Stimulated activated CD8-positive, alpha-beta memory T cell treated with anti-CD3 and anti-CD28 coated beads, Interleukin-7, amount 100 ng/mL, for 1 hour (primary cell): ENCODE measurements at places on chromosomes 5 and 9.

- no peak for DNase-seq
These were observed 79.6 kb upstream of the RNU6ATAC start for GRCh38 chr9:134243778-134244467.

- DNase-seq = no peak
These were observed 82.9 kb downstream of the TMEM215 start for GRCh38 chr9:32866273-32866672.

DNA sequence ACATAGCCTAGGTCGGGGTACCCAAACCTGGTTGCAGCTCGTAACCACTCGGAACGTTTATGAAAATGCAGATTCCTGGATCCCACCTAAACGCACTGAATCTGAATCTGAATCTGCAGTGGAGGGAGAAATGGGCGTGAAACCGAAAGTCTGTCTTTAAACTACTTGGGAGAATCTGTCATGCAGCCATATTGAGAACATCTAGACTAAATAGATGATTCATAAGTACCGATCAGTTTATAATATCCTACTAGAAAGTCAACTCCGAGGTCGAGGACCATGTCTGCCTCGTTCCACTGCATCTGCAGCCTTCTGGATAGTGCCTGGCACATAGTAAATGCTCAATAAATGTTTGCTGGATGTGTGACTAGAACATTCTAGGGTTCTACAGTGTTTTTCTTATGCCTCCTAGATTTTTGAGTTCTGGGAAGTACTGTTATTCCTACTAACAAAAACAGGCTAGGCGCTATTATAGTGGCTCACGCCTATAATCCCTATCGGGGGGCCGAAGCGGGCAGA lies 632 bp downstream of the COQ4 start:
- no peak for DNase-seq

GRCh38 chr9:14258660-14259239 lies 55.2 kb downstream of the NFIB start:
- no peak for DNase-seq

- DNase-seq = no peak
These were observed 93.9 kb downstream of the RFX3 start for GRCh38 chr9:3431890-3432289.

- DNase-seq = no peak
These were observed 20.1 kb downstream of the PCSK1 start for GRCh38 chr5:96412868-96413449.

DNA sequence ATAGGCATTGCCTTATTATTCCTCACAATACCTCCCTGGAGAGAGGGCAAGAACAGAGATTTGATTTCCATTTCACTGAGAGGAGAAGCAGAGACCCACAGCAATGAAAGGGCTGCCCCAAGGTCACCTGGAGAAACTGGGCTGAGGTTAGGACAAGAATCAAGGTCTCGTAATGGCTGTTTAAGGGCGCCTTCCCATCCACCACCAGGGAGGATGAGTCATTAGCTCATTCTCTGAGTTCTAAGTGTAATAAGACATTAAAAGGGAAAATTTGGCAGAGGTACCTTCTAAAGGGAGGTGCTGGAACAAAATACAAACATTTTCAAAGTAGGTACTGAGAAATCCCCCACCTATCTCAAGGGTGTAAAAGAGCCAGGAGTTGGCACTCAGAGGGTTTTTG lies 52.6 kb upstream of the TCERG1 start:
- DNase-seq = no peak

GRCh38 chr9:31119890-31120454 lies 1264.5 kb upstream of the ACO1 start:
- no peak for DNase-seq

DNA sequence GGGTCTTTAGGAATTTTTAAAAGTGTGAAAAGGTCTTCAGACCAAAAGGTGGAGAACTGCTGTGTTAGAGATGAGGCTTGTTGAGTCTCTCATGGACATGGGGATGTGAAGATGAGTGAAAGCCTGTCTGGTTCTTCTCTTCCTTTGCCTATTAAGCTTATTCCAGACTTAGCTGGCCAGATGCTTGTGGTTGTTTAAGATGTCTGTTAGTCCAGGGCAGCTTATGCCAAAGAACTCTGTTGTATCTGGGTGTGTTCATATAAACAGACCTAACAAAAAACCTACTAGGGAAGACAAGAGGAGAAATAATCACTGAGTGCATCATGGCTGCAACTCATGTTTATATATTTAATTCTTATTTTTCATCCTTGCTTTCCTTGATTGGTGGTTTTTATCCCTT lies 57.5 kb upstream of the NCS1 start:
- no peak for DNase-seq

DNA sequence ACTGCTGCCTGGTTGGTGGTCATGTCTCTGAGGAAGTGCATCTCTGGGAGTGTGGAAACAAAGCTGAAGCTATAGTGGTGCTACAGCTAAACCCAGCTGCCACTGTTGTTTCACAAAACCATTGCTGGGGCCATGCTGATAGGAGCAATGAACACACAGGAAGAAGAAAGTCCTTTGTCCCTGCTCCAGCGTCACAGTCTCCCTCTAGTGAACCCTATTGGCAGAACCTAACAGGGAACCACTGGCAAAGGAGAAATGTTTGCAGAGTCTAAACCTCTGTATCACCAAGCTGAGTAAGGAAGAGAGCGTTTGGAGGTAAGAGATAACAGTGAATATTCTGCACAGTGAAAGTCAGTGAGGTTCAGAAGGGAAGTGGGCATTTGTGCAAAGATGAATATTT lies 244.0 kb downstream of the YTHDC2 start:
- no peak for DNase-seq

GRCh38 chr5:80234116-80234948 lies 21.5 kb downstream of the SERINC5 start:
- no peak for DNase-seq

GRCh38 chr5:177369645-177370440 lies 12.1 kb downstream of the RGS14 start:
- no peak for DNase-seq

DNA sequence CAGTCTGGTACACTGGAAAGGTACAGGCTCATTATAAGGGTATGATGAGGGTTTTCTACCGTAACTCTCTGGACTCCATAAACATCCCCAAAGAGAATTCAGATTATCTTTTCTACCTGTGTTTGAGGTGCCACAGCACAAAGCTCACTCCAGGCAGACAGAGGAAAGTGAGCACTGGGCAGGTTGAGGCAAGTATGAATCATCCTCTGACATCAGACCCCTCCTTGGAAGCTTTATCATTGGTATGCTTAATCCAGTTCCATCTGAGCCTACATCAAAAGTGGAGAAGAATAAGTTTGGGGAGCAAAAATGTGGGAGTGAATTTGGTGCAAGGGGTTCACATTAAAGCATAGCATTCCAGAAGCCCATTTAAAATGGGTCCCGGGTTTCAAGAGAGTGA lies 21.7 kb downstream of the C9orf152 start:
- no peak for DNase-seq

- DNase-seq = no peak
These were observed 291.1 kb downstream of the MLLT3 start for GRCh38 chr9:20331095-20331685.

GRCh38 chr9:103680581-103680980 lies 413.5 kb upstream of the SMC2 start:
- DNase-seq = no peak

- no peak for DNase-seq
These were observed 72.8 kb upstream of the BOD1 start for GRCh38 chr5:173689171-173689736.

- DNase-seq = no peak
These were observed 87.3 kb upstream of the WWC1 start for GRCh38 chr5:168204165-168204564.

- DNase-seq = no peak
These were observed 694 bp upstream of the PLIN2 start for GRCh38 chr9:19127871-19128500.

DNA sequence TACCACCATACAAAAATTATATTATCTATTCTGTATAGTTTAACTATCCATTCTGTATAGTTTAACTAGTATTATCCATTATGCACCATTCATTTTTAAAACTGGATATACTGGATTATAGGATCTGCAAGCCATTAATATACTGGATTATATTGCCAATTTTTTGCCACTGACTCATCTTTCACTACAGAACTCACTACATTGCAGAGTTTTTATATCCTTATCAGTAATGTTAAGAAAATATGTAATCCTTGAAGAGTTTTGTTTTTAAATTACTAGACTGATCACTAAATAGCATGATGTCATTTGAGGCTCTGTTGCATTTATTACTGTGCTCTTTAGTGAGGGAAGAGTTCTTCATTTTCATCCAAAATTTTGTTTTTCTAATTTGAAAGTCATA lies 109.8 kb upstream of the SNX2 start:
- no peak for DNase-seq

GRCh38 chr5:112491257-112491656 lies 72.2 kb upstream of the EPB41L4A start:
- DNase-seq = no peak

DNA sequence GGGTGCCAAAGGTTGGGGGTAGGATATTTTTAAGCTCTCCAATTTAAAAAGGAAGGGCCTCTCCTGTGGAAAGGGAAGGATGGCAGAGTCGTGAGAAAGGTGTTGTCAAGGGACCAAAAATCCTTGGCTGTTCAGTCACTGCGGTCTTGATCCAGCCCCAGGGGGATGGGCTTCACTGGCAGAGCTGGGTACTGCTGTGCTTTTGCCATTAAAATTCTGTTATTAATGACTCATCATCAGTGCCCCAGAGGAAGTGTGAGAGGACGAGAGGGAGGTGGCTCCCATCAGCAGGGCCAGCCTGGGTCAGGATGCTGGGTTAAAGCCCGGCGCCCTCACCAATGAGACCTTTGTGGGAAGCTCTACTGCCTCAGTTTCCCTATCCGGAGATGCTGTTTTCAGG lies 16.7 kb downstream of the PCDH12 start:
- no peak for DNase-seq

DNA sequence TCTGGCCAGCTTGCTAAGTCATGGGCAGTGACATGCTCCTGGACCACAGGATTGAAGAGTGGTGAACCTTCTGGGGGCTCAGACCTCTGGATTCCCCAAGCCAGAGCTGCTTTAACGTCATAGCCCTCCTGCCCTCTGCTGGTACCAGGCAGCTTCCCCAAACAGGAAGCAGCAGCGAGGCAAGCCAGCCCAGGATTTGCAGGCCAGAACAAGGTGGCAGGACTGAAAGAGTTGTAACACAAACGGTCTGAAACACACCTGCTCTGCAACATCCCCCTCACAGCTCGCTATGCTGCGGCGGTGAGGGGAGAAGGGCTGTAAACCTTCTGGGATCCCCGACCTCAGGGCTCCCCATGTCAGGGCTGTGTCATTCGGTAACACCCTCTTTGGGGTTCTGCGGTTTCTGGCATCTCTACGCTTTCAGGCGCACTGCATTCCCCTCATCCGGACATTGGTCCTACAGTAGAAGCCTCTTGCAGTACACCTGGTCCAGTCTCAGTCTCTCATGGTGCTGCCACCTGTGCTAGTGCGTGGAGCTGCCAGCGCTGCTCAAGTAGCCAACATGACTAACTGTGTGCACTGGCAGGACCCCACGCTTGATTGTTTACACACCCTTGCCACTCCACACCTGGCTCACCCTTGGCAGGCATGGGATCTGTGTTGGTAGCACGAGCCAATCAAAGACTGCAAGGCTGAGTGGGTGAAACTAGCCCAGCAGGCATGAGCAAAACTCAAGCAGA lies 893.3 kb downstream of the PTPRD start:
- no peak for DNase-seq

DNA sequence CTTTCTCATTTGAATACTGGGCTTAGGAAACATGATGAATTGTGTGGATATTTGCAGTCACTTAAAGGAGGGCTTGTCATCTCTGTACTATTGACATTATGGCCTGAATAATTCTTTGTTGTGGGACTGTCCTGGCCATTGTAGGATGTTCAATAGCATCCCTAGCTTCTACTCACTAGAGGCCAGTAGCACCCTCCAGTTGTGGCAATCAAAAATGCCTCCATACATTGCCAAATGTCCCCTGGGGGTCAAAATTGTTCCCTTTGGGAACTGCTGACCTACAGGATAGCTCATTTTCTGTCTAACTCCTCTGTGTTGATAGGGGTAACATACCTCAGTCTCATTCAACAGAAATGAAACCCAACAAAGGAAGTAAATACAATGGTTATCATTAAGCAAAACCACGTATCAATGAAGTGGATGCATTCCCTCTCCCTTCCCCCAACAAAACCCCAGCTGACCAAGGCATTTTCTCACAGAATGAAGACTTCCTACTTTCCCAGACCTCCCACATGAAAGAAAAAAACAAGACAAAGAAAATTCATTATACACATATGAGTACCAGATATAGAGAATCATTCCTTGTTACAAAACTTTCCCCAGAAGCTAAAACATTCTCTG lies 18.1 kb downstream of the FYB1 start:
- DNase-seq = no peak

- DNase-seq = no peak
These were observed 221.3 kb upstream of the KLF9 start for GRCh38 chr9:70635790-70636189.

DNA sequence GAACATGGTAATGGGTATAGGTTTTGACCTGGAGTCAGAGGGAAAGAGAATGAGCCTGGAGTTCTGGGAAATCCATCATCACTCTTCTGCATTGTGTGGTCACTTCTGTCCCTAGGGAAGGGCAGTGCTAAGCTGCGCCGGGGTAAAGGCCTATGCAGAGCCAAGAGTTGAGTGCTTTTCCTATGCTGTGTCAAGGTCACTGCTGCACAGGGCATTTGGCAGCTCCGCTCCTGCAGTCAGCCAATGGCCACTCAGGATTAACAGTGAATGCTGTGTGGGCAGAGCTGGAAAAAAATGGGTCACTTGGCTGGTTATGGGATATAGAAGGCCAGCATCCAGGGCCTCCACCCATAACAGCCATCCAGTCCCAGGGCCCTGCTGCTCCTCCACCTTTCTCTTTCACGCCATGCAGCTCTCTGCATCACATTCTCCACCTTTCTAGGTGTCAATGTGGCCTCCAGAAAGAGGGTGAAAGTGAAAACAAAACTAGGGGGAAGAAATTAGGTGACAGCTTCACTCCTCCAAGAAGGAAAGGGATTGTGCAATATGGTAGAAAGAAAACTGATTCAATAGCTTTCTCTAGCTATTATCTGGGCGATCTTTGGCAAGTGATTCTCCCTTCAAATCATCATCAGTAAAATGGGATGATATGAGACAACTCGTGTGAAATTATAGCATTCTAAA lies 279.3 kb upstream of the ANKRD55 start:
- DNase-seq = no peak

- DNase-seq = no peak
These were observed 112.8 kb downstream of the C9orf152 start for GRCh38 chr9:110095161-110095595.

DNA sequence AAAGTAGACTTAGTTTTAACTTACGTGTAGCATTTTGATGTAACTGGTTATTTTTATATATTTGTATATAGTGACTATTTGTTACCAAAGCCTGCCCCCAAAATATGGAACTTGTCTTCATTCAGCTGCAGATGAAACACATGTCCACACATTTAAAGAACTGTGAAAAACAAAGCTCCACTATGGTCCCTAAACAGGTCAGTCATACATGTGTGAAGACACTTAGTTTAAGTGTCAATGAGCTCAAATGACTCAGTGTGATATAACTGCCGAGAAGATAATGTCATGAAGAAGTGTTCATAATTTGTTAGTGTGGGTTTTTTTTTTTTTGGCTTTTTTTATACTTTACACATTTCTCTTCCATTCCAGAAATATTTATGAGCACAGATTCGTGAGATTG lies 28.2 kb downstream of the HAVCR1 start:
- DNase-seq = no peak

GRCh38 chr5:32837211-32837610 lies 126.1 kb downstream of the NPR3 start:
- DNase-seq = no peak
